Stromal cell of bone marrow (primary cell): ENCODE measurements at places on chromosomes 5 and 9.

GRCh38 chr5:125961150-125961549, 462.1 kb upstream of the GRAMD2B start:
- no peak for DNase-seq

DNA sequence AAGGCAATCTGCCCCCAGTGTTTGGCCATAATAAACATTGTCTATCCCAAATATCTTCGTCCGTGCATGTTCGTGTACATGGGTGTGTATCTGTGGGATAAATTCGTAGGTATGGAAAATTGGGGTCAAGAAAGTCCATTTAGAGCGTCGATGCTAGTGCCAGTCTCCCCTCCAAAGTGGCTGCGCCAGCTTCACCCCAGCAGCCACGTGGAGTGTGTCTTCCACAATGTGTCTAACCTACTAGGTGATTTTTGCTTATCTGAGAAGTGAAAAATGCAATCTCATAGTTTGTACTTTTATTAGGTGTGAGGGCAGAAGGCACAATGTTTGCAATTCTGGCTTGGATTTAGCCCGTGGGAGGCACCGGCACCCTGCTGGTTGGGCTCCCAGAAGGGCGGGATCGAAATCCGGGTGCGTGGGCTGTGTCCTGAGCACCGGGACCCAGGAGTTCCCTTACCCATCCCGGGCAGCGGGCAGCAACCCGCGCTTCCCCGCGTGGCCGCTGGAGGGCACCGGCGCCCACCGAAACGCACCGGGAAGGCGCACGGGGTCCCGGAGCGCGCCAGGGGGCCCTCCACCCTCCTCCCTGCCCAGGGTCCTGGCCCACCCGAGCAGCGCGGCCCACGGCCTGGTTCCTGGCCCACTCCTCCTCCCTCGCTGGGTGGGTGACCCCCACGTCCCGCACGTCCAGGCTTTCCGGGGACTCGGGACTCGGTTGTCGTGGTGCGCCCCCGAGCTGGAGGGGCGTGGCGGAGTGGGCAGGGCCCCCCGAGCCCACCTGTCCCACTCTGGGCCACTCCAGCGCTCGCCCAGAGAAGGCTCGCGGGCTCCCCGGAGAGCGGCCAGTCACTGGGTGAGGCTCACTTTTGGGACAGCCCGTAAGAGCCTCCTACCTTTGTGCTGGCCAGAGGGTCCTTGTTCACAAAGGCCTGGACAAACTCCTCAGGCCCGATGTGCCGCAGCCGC, 55.4 kb upstream of the RNF130 start:
- DNase-seq: no peak

DNA sequence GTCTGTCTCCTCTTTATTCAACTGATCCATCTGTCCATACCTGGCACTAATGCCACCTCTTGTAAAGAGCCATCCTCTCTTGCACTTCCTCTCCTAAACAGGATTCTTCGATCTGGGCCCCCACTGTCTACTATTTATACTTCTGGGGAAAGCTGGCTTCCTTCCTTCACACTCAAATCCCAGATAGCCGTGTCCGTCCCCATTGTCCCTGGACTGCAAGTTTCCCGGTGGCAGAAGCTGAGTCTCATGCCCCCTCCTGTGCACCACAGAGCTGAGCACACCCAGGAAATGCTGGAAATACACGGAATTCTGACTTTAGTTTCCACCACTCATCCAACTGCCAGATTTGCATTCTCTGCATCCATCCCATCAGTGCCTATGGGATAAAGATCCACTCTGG, 84.0 kb downstream of the MARCHF11 start:
- no peak for DNase-seq

GRCh38 chr9:84484172-84484571, 143.6 kb upstream of the SLC28A3 start:
- DNase-seq: no peak

DNA sequence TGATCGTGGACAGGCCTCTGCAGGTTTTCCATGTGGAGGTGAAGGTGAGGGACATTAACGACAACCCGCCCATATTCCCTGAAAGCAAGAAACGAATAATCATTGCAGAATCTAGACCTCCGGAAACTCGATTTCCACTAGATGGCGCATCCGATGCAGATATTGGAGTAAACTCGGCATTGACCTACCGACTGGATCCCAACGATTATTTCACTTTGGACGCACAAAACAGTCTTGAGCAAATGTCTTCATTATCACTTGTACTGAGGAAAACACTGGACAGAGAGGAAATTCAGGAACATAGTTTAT, 621 bp downstream of the PCDHA13 start:
- DNase-seq: no peak

- DNase-seq: peak; percentile 21
These were observed 99.3 kb downstream of the ANGPTL2 start for GRCh38 chr9:127022913-127023660.

DNA sequence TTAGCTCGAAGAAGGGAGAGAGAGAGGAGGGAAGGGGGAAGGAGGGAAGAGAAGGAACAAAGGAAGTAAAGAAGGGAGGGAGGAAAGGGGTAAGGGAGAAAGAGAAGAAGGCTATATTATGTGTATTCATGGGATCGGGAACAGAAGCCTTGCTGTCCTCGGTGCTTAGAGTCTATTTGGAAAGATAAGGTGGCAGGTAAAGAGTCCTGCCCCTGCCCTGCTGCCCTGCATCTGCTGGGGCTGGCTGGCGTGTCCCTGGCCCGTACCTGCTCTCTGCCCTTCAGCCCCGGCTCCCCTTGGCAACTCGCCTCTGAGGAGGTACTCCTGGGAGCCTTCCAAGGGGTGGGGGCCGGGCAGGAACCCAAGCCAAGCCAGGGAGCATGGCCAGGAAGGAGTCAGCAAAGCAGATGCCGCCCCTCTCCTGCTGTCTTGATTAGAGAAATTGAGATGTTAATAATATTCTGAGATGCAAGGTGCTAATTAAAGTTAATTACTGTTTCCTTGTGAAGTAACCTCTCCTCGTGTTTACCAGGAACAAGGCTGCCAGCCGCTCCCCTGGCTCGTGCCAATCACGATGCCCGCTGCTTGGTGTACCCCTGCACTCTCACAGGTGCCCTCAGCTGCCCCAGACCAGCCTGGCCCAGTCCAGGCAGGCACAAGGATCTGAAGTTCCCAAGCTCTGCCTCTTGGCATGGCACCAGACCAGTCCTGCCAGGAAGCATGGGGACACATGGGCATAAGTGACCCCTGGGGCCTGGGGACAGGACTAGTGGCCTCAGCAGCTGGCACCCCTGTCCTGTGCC, 36.6 kb downstream of the PCDH1 start:
- no peak for DNase-seq

- peak; percentile 76 for DNase-seq
These were observed 147.3 kb upstream of the FST start for GRCh38 chr5:53333160-53333559.

- DNase-seq: no peak
These were observed 66.3 kb downstream of the MRPL36 start for GRCh38 chr5:1733369-1733768.

DNA sequence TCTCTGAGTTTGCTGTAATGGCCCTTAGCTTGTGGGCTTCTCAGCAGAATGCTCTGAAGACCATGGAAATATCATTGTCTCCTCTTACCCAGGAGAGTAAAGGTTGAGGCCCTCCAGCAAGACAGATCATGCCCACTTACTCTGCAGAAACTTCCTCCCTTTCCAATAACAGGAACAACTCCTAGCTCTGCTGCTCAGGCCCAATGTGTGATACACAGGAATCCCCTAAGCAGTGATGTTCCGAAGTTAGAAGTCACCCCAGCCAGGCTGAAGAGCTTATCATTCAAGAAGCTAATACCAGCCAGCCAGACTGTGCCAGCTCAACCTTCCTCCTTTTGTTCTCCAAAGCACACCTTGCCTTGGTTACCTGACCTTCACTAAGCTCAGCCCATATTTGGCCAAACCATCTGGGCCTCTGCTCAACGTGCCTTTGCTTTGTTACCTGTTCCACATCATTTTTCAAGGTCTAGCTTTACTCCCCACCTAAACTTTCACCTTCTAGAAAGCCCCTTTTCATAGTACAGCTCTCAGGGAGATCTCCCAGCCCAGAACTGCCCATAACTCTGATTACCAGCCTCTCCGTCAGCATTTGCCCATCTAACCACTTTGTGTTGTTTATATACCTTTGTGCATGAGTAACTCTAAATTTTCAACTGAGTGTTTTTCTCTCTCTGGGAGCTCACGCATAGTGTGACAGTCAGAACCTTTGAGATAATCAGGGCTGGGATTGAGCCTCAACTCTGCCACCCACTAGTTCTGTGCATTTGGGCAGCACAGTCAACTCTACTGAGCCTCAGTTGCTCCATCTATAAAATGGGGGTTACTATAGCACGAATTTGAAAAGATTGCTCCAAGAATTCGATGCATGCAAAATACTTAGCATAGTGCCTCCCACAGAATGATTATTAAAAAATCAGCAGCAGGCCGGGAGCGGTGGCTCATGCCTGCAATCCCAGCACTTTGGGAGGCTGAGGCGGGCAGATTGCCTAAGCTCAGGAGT, 107.6 kb upstream of the CPEB4 start:
- DNase-seq: no peak

DNA sequence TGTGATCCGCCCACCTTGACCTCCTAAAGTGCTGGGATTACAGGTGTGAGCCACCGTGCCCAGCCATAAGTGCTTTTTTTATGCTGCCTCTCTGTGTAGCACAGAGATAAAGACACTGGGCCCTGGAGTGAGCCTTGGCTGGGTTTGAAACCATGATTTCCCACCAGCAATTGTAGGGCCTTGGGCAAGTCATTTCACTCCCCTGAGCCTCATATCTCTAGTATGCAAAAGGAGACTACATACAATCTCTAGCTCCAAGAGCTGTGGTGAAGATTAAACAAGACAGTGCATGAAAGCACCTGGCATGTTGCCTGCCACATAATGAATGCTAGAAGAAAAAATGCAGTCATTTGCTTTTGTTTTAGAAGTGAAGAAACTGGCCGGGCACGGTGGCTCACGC, 3.9 kb downstream of the FABP6 start:
- no peak for DNase-seq

- no peak for DNase-seq
These were observed 50.9 kb downstream of the PLPP1 start for GRCh38 chr5:55483885-55484284.

DNA sequence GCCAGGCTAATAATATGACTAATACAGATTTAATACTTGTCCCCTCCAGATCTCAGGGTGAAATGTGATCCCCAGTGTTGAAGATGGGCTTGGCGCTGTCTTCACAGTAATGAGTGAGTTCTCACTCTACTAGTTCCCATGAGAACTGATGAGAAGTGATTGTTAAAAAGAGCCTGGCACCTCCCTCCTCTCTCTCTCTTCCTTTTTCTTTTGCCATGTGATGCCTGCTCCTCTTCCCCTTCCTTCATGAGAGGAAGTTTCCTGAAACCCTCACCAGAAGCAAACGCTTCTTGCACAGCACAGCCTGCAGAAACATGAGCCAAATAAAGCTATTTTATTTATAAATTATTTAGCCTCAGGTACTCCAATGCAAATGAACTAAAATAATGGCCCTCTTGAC, 55.2 kb downstream of the GLDC start:
- no peak for DNase-seq

DNA sequence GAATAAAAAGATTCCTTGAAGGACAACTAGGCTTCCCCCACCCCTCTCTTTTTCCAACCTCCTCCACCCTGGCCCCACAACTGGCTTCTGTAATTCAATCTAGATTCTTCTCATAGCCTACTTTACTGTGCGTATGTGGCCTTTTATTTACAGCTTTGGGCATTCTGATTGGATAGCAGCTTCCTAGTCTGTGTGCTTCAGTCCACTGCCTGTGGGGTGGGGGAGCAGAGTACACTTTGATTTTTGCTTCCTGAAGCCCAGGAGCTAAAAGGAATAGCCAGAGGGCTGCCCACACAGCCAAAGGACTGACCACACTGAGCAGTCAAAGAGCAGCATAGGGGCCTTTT, 30.4 kb downstream of the RUSC2 start:
- DNase-seq: no peak

GRCh38 chr9:128051932-128052709, 15.0 kb downstream of the NAIF1 start:
- DNase-seq: no peak

DNA sequence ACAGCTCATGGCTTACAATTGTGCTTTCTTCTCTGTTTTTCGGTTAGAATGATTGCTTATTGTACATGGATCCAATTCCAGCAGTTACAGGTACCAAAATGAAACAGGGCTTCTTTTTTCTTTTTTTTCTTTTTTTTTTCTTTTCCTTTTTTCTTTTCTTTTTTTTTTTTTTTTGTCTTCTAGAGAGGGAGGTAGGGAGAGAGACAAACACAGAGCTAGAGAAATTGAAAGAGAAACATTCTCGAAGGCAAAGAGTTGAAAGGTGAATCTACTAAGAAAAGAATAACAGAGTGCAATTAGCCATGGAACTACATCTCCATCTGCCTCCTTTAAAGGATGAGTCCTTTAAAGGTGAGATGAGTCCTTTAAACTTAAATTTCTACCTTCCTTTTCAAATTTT, 1.0 kb upstream of the EDIL3 start:
- DNase-seq: no peak

DNA sequence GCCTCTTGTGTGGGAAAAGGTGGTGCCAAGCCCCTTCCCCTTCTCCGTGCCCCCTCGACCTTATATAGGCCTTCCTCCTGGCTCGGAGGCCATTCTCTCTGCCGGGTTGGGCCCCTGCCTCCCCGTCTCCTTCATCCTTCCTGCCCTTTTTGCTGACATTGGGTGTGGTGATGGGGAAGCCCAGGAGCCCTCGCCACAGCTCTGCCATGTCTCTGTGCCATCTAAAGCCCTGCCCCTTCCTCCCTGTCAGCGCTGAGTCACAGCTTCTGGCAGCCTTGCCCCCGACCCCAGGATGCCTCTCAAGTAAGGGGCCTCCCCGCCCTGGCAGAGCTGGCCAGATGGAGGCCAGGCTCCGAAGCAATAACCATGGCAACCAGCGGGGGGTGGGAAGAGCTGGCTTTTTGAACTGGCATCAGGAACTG, 30.4 kb downstream of the JADE2 start:
- peak; percentile 47 for DNase-seq

- no peak for DNase-seq
These were observed 192.6 kb upstream of the PRDM9 start for GRCh38 chr5:23314827-23315226.

GRCh38 chr5:143986516-143987212, 174.7 kb downstream of the HMHB1 start:
- peak; percentile 48 for DNase-seq

- DNase-seq: no peak
These were observed 10.9 kb downstream of the CCDC127 start for GRCh38 chr5:206927-207536.

GRCh38 chr5:30502277-30502676, 691.2 kb upstream of the CDH6 start:
- no peak for DNase-seq

DNA sequence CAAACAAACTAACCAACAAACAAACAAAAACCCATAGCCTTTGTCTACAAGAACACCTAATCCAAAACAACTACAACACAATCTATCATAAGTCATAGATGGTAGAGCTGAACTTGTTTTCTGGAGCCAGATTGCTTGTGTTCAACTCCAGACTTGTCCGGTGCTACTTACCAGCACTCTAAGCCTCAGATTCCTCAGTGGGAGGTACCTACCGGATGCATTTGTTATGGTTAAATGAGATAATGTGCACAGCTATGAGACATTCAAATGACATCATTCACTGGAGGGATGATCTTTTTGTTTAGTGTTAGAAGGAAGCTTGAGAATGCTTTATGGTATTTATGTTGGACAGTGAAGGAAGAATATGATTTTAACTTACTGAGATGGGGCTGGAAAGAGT, 592.9 kb upstream of the C9orf72 start:
- no peak for DNase-seq

DNA sequence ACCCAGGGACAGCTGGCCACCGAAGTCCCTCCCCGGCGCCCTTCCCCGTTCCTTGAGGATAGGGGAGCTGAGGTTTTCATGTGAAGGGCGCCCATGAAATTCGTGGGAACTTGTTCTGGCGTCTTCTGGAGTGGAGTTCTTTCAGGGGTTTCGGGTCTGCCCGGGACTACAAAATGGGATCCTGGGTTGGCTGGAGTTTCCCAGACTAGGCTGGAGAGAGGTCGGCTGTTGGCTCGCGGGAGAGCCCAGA, 3.6 kb upstream of the RGMB start:
- DNase-seq: no peak
